ENCODE measurements at places on chromosomes 6 and 20. TPM values are rescaled to one million over a fixed set of nuclear protein-coding genes. Genes with fewer than 3 reads are reported as not detected.

GRCh38 chr20:43727980-43728590, 1.3 kb upstream of the GTSF1L start:
- no peaks in the 10 kb centered on the region for H3K36me3 ChIP-seq
- H3K4me1 ChIP-seq, result no peaks in the 10 kb centered on the region
- no peaks in the 10 kb centered on the region for H3K27me3 ChIP-seq
- no peak overlapping the region for H3K4me3 ChIP-seq

Gene KIAA0408
- 1.5 TPM for total RNA-seq

DNA sequence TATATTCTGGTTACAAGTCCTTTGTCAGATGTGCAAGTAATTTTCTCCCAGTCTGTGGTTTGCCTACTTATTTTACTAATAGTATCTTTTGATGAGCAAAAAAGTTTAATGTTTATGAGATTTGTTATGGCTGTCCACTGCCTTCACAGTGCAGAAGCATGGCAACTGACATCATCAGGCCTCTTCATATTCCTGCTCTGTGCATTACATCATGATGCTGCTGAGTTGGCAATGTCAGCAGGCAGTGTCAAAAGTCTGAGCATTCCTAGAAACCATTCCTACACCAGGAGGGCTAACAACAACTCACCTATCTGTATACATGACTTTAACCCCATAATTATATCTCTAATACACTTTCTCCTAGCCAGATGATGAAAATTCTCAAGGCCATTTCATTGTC, 10.8 kb upstream of the OR2B2 start:
- no peaks in the 10 kb centered on the region for H3K36me3 ChIP-seq
- no peak overlapping the region for H3K27ac ChIP-seq
- H3K27me3 ChIP-seq, result no peaks in the 10 kb centered on the region
- H3K4me3 ChIP-seq, result no peak overlapping the region

- H3K27me3 ChIP-seq, result no peaks in the 10 kb centered on the region
- DNase-seq, result no peak
- no peaks in the 10 kb centered on the region for H3K36me3 ChIP-seq
- no peak overlapping the region for H3K27ac ChIP-seq
Measured at GRCh38 chr6:47235964-47236760, 73.5 kb downstream of the TNFRSF21 start.

- H3K4me3 ChIP-seq, result no peak overlapping the region
- no peaks in the 10 kb centered on the region for H3K4me1 ChIP-seq
- H3K36me3 ChIP-seq, result no peaks in the 10 kb centered on the region
- no peak overlapping the region for H3K27ac ChIP-seq
Measured at GRCh38 chr6:14386668-14387067, 269.1 kb downstream of the CD83 start.

- H3K4me1 ChIP-seq, result peaks cover 19% of the 10 kb centered on the region
- no peak for DNase-seq
- H3K4me3 ChIP-seq, result no peak overlapping the region
- H3K36me3 ChIP-seq, result peaks cover 6% of the 10 kb centered on the region
Measured at GRCh38 chr20:38245753-38246152, 14.8 kb downstream of the KIAA1755 start.

DNA sequence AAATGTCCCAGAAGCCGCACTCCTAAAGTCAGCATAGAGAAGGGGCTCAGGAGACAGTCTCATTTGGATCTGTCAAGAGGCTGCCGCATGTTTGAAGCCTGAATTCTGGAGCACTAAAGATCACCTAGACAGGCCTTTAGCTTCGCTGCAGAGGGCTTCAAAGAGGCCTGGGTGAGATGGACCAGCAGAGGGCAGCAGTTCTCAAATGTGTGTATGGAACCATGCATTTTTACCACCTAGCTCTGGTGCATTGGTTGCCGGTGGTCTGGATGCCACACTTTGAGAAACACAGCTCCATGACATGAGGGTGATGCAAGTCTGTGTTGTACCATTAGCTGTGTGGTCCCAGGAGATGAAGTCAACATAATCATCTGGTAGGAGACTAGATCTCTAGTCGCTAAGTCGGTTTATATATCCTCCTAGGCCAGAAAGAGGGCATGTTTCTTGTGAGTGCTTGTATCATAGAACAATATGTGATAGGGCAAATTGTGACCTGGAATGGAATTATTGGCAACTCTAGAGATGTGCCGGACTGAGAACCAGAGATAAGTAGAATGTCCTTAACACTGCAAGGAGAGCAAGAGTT, 64.8 kb downstream of the KIAA0319 start:
- no peaks in the 10 kb centered on the region for H3K27me3 ChIP-seq
- no peak overlapping the region for H3K4me3 ChIP-seq
- no peaks in the 10 kb centered on the region for H3K36me3 ChIP-seq
- no peak overlapping the region for H3K27ac ChIP-seq
- H3K4me1 ChIP-seq, result no peaks in the 10 kb centered on the region

Gene SLC26A8
- total RNA-seq, result not detected

GRCh38 chr6:115358616-115359015, 702.1 kb downstream of the FRK start:
- H3K36me3 ChIP-seq, result no peaks in the 10 kb centered on the region
- H3K4me3 ChIP-seq, result no peak overlapping the region
- DNase-seq, result no peak

DNA sequence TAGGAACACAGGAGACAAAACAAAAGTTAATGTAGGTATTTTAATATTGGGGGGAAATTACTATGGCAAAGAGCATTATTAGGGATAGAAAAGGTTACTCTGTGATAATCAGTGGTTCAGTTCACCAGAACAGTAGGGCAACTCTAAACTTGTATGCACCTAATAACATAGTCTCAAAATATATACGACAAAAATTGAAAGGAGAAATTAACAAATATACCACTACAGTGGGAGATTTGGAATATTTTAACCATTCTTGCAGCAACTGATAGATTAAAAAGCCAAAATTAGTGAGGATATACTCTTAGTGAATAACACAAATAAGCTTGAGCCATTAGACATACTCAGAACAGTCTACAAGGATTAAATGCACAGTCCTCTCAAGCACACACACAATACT, 11.0 kb downstream of the ARMC12 start:
- DNase-seq, result no peak
- H3K27ac ChIP-seq, result no peak overlapping the region
- no peaks in the 10 kb centered on the region for H3K36me3 ChIP-seq
- no peaks in the 10 kb centered on the region for H3K4me1 ChIP-seq
- H3K27me3 ChIP-seq, result no peaks in the 10 kb centered on the region

Gene VSTM2L
- total RNA-seq, result 97.4 TPM

Measured in right atrium auricular region (tissue), 2 donors.